ENCODE measurements at places on chromosomes 12 and 14.

- DNase-seq: no peak
Observed at GRCh38 chr14:59777006-59777579, 93.5 kb downstream of the RTN1 start.

GRCh38 chr12:97567619-97568110 is 105.1 kb downstream of the RMST start:
- no peak for DNase-seq

- no peak for DNase-seq
Observed at GRCh38 chr12:9872742-9873141, 3.6 kb upstream of the CLEC2B start.

DNA sequence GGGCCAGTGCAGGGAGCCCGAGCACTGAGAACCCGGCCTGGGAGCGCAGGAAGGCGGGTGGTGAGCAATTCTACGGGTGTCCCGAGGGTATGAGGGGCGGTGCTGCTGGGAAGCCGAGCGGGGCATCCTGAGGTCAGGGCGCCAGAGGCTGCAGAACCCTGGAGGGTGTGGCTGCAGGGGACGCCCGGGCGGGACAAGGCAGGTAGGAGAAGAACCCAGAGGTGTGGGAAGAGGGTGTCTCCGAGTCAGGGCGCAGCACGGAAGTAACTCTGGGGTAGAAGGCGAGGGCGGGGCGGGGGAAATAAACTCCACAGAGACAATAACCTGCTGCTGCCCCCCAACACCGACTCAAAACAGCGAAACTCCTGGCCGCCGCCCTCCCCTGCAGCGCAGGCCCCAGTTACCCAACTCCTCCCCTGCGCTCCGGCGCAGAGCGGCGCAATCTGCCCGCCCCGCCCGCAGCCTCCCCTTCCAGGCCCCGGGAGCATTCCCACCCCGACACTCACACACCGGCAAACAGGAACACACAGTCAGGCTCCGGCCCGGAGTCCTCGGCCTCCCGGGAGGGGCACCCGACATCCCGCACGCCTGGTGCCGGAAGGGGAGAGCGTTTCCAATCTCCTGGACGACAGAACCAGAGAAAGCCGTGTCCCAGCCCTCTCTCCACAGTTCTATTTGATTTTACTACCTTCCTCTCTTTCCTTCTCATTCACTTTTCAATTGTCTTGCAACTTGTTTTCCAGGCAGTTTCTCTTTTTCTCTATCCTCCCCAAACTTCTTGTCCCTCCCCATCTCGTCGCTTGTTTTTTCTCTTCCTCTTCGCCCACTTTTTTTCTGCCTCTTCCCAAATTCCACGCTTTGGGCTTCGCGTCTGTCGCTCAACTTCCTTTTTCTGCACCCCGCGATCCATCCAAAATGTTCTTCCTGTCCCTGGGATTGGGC is 2.4 kb downstream of the HRK start:
- no peak for DNase-seq

GRCh38 chr12:22624548-22624869 is 462 bp upstream of the ETNK1 start:
- DNase-seq: no peak

- DNase-seq: no peak
Observed at GRCh38 chr12:54300732-54301427, at the start of gene NFE2. Gene NFE2, minus strand, starts transcription at chr12:54301015. Its CDS starts 5,767 bp downstream, at chr12:54295248.

DNA sequence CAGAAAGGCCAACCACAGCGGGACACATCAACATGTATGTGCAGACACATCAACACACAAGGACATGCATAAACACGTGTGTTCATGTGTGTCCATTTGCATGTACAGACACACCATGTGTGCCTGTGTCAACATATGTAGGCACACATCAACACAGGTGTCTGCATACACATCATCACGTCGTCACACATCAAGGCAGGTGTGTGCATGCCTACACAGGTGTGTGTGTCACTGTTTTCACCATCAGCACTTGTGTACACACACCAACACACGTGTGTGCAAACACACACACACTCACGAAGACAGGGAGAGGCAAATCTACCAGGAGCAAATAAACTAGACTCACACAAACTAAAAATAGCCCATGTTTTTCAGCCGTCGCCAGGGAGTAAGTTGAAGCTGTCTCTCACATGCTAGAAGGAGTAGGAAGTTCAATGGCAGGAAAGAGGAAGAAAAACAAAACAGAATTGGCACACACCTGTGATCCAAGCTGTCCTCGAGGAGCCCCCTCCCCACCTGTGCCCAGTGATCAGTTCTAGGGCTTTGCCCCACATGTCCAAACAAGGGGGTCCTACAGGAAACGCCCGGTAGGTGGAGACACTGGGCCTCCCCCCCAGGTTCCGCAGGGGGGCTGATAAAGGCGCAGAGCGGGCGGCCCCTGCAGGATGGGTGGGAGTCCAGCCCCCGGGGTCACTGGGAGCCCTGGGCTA is 7.4 kb downstream of the SCARB1 start:
- no peak for DNase-seq

DNA sequence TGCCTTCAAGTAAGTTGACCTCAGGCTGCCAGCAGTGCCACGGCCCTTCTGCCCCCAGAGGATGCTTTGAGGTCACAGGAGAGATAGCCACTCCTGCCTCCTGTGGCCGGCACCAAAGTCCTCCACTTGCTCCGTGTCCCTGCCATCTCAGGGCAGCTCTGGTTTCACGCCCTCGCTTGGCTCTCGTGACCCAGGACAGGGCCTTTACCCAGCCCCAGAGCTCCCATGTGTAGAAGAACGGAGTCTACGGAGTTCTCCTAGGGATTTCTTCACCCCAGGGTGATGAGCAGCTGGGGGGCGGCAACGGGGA is 178.1 kb downstream of the ADGRD1 start:
- DNase-seq: no peak

DNA sequence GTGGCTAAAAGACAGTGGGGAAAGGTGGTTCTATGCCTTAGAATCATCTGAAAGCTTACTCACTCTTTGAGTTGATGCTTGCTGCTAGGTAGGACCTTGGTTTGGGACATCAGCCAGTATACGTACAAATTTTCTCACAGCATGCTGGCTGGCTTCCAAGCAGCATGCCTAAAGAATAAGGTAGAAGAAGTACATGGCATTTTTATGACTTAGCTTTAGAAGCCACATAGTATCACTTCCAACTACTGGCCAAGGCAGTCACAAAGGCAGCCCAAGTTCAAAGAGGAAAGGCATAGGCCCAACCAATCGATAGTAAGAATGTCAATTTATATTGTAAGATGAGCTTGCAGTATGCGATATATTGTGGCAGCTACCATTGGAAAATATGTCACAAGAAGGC is 284.2 kb upstream of the CAND1 start:
- no peak for DNase-seq

- DNase-seq: no peak
Observed at GRCh38 chr14:38021861-38022260, 185.8 kb upstream of the SSTR1 start.

GRCh38 chr12:113285679-113286610 is 49.0 kb downstream of the SLC8B1 start:
- no peak for DNase-seq

DNA sequence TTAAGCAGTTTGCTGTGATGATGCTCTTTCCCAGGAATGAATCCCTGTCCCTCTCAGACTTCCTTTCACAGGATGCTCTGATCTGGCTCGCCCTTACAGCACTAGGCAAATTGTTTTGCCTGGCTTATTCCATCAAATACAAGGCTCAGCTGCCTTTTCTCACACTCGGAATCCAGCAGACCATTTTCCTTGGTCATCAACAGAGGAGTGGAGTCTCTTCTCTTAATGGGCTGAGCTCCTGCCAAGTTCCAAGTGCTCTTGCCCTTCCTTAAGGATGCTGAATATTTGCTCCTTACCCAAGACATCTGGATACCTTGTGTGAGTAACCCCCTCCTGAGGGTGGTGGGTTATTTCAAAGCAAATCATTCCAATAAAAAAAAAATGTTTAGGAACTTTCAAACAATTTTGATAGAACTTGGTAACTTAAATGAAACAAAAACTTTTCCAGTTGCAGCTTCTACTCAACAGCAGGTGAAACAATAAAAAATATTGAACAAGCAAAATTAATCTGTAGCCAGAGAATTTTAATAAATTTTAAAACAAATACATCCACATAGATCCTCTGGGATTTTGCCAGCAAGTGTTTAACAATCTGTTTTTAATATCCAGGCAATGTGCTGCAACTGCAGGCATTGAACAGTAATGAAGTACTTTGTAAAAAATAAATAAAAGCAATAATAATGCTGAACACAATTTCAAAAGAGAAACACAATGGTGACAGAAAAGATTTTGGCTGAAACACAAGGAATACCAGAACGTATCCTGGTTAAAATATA is 264.0 kb upstream of the FAR2 start:
- DNase-seq: no peak

- DNase-seq: no peak
Observed at GRCh38 chr14:36450550-36450949, 69.5 kb downstream of the NKX2-1 start.

DNA sequence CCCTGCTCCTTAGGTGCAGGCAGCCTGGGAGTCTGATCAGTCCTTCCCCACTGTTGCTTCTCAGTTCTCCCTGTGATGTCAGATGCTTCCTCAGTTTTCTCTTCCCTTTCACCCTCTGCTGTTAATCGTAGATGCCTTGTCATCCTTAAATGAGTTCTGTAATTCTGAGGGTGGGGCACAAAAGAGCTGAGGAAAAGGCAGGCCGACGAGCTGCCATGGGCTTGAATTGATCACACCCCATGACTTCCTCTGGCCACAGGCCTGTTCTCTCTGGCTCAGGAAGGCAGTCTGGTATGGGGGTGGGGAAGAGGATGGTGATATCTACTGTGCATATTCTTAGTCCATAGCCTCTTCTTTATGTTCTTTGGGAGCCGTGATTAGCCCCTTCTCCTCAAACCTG is 5.2 kb upstream of the AP1G2 start:
- DNase-seq: no peak

DNA sequence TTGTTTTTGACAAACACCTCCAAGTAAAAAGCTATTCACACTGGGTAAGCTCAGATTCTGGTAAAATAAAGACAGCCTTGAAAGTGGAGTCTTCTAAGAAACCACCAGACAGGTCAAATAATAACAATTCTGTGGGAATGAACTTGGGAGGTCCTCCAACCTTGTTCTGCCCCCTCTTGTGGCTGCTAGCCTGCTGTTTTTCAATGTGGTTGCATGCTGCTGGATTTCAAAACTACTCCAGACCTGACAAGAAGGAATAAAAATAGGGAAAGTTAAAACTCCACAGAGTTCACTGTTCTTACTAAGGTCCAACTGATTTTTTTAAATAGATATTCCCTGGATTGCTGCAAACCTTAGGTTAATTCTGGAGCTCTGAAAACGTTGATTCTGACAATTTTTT is 32.2 kb upstream of the RIN3 start:
- DNase-seq: no peak

GRCh38 chr12:25386831-25387731 is 136.4 kb upstream of the KRAS start:
- DNase-seq: peak; percentile 85

- no peak for DNase-seq
Observed at GRCh38 chr12:18919871-18920511, 182.1 kb downstream of the CAPZA3 start.

GRCh38 chr12:44930972-44931600 is 55.0 kb upstream of the NELL2 start:
- DNase-seq: peak; percentile 85

DNA sequence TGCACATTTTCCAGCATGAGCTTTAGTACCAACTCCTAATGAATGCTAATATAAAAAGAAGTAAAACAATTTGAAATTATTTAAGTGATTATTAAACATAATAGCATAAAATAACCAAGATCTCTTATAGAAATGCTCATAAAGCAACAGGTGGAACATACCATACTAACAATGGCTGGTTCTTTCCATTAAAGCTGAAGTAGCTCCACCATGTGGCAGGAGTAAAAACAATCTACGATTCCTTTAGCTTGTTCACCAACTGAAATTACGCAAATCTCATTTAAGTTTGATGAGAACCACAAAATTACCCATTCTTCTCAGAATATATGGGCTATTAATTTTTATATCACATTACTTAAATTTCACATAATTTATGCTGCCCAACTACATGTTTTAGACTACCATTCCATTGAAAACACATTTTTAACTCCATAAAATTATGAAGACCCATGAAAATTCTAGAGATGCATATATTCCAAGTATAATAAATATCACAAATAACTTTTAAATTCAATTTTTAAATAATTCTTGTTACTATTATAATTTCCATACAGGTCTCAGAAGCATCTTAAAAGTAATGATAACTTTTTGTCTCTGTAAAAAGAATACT is 213.6 kb downstream of the DAD1 start:
- peak; percentile 66 for DNase-seq

DNA sequence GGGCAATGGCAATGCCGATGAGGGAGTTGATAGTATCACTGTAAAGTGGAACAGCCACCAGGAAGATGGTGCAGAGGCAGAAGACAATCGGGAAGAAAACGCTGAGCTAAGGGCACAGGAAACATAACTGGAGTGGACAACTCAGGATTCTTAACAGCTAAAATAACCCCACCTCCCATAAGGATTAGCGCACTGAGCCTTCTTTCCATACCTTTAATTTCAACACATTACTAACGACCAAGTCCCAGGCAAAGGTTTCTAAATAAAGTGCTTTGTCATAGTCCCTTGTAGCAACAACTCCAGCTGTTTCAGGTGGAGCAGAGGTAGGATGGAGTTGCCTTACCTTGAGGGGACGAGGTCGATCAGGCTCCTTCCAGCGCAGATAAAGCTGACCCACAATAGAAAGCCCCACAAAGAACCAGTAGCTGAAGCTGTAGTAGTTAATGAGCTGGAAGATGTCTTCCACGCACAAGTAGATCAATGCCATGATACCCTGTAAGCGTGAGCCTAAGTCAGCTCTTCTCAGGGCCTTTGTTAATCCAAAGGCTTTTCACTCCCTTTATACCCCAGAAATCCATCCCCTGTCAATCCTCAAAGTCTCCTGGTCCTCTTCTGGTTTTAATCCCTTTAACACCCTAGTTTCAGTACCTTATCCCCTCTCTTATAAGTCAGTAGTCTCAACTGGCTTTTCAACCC is 7.7 kb downstream of the OXA1L start:
- DNase-seq: no peak

DNA sequence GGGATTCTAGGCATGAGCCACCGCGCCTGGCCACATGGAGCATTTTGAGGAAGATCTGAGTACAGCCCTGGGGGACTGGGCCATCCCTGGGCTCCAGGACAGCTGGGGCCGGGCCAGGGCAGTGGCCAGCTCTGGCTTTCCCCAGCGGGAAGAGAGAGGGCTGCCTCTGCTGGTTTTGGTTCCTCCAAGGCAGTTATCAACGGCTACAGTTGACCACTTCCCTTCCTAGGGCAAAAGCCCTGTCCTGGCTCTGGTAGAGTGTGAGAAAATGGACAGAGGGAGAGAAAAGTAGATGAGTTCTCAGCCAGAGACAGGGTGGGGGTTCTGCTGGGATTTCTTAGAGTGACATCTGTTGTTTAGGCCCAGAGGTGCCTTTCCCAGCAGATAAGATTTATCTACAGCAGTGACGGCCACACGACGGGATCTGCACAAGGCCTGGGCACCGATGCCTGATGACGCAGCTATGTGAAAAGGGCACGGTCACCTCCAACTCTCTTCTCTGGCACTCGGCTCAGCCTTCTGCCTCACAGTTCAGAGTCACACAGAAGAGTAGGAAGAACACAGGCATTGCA is 5.5 kb upstream of the HVCN1 start:
- DNase-seq: no peak

All from NCI-H774 (cell line).